Breast epithelium (tissue), 4 donors: ENCODE measurements at places on chromosomes 3 and 15. TPM values are rescaled to one million over a fixed set of nuclear protein-coding genes. Genes with fewer than 3 reads are reported as not detected.

DNA sequence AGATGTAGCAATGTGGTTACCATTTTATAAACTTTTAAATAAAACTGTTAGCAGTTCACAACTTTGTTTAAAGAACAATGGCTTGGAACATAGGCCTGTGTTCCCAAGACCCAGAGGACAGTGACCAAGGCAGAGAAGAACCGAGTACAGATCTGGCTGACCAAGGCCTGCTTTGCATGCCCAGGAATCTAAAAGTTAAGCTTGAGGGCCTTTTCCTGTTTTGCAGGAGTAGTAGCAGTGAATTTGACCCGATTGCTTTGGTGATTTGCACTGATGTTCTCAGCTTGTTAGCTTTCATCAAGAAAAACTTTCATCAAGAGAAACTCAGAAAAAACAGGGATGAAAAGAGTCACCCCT is 9.9 kb downstream of the FILIP1L start:
- no peak for DNase-seq

- DNase-seq, result no peak
These were observed 726.5 kb upstream of the NECTIN3 start for GRCh38 chr3:110344897-110345767.

DNA sequence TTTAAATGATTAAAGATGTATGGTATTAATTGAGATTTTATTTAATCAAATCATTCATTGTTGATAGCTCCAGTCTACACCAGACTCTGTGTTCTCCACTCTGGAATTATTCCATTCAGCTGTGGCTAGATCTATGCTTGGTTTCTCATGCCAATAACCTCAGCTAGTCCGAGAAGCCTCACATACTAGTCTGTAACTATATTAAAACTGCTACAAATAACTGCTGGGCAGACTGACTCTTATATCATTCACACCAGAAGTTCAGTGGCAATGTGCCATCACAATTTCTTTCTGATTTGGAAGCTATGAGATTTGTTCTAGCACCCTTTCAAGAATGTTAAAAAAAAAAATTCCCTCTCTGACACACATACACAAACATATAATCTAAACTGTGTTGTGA is 947.3 kb downstream of the ROBO1 start:
- no peak for DNase-seq

- DNase-seq, result no peak
These were observed 127.4 kb downstream of the B3GALNT1 start for GRCh38 chr3:160977773-160978172.

GRCh38 chr3:11603628-11604027 is 40.1 kb downstream of the VGLL4 start:
- DNase-seq, result no peak

- no peak for DNase-seq
These were observed 32.3 kb upstream of the AMOTL2 start for GRCh38 chr3:134406331-134407238.

DNA sequence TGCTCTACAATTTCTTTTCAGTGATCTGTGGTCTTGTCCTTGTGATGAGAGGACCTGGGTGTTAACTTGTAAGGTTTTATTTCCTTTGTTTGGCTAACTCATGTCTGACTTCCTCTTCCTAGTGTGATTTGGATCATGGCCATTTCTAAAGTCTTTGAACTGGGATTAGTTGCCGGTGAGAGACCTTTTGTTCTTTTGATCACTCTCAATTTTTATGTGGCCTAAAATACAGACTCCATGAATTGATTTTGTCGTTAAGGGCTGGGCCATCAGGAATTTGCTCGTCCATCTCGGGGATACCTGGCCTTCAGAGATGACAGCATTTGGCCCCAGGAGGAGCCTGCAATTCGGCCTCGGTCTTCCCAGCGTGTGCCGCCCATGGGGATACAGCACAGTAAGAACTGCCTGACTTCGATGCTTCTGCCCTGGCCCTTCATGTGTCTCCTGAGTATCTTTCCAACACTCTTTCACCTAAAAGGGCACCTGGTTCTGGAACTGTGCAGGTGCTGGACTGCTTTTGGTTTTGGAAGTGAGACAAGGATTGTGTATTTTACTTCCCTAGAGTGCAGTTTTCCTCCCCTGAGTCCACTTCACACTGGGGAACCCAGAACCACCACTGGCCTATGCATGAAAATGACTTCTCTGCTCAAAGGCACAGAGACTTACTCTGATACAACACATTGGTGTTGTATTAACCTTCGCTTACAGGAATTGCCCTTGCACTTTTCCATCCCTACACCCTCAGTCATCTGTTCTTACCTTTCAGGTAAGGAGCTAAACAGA is 13.1 kb upstream of the LRRC2 start:
- DNase-seq, result no peak

DNA sequence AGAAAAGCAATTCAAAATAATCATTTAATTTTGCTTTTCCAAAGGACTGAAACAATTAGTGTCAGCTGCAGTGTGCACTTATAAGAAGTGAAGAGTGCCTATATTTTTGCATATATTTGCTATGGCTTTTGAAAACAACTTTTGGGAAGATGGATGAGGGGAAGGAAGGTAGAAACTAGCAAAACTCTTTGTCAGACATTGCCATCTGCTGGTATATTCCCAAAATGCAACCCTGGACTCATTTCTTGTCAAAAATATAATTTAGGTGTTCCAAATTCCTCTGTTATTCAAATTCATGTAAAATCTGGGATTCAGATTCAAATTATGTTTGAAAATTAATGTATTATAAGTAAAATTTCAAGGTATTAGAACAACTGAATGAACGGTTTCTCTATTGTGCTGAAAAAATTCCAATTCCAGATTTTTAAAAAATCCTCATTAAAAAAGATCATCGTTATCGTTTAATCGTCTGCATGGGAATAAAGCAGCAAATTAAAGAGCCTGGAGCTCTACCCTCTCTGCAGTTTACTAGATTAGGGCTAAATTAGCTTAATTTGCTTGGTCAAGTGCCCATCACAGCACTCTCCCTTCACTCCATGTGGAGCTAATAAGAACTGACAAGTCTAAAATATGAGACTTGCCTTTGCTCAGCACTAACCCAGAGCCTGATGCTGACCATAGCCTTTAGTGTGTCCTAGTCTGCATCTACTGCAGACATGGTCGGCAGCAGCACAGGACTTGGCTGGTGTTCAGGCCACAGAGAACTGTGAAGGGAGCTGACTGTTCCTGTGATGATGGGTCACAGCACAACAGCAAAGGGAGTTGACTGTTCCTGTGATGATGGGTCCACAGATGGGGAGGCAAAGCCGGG is 67.9 kb upstream of the MITF start:
- DNase-seq, result no peak

DNA sequence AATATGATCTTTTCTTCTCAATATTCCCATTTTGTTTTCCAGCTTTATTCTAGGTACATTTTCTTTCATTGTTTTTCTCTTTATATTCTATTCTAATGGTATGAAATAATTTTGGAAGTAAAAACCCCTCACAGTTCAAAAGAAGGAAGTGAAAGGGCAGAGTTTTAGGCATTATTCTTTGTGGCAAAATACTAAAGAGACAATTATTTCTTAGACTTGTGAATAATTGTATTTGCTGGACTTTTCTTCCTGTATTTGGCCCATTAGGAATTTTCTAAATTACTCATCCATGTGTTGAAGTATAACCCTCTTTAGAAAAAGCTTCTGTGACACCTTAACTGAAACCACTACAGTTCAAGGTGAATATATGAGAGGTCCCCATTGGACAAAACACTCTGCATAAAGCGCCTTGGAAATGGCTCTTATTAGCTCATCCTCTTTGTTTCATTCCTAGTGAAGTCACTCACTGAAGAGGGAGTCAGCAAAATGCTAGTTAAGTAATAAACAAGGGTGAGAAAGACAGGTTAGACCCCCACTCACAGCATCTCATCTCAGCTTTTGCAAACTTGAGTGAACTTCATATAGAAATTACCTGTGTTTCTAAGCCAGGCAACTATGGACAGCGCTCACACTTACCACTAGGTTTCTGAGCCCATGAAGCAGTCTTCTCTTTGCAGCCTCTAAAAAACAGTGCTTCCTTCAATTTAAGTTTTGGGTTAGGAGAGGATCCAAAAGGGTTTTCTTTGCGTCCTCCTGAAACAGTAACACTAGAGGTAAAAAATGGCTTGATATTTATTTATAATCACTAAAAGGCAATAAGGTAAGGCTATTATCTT is 327.5 kb downstream of the ARPP21 start:
- DNase-seq, result no peak

The POPDC2 gene
- total RNA-seq, result 1.1 TPM

DNA sequence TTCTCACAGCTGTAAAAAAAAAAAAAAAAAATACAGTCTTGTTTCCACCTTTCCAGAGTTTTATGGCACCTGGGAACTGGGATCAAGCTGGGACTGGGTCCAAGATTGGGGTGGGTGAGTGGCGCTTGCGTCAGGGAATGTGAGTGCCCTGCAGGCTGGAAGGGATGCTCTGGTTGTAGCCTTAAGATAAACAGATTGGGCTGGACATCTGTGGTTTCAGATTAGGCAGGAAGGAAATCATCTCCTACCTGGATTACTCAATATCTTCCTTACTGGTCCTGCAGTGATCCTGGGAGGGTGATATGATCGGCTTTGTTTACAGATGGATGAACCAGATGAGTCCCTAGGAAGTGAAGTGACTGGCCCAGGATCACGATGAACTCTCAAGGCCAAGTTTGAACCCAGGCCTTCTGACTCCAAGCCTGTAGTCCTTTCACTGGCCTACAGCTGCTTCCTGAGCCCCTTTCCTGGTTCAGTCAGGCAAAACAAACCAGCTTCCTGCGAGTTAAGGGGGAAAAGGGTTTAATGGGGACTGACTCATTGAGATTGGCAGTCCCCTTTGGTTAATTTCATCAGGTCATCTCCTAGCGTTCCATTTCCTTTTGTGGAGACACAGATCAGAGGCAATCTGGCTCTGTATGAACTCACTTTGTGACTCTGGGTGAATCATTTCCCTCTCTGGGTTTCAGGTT is 179.8 kb downstream of the THSD4 start:
- DNase-seq, result no peak

DNA sequence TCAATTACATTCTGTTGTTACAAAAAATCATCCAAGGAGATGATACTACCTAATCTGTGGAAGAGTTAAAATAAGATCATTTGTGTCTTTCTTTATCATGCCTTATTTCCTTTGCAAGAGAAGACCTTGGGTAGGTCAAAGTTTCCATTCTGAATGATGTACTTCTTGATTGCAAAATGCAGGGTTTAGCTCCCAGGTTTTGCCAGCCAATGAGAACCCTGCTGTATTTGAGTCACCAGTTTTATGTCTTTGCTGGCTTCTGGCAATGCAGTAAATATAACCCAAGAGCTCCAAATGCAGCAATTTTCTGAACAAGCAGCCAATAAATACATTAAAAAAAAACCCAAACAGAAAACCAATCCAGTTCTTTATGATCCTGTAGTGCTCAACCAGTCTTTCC is 204.9 kb downstream of the CADPS start:
- no peak for DNase-seq

The TNFAIP8L3 gene
- 2.5 TPM for total RNA-seq

The ARRDC4 gene
- 20.0 TPM for total RNA-seq

GRCh38 chr3:106140431-106140830 is 271.6 kb upstream of the CBLB start:
- DNase-seq, result no peak

The FBXW12 gene
- 0.66 TPM for total RNA-seq

- DNase-seq, result no peak
These were observed 37.6 kb upstream of the SLC22A13 start for GRCh38 chr3:38227989-38228388.

DNA sequence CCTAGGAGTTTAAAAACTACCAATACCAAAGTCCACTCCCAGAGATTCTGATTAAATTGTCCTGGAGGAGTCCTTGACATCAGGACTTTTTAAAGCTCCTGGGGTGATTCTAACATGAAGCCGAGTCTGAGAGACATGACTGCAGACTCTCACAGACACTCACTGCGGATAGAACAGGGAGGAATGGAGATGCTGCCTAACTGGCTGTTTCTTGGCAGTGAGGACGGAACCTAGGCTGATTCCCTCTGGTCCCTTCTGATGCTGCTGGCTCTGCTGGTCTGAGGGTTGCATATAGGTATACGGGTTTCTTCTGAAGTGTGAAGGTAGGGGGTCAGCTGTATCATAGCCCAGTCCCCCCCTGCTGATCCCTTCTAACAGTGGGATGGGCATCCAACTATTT is 1.3 kb upstream of the HRG start:
- DNase-seq, result no peak

- DNase-seq, result no peak
These were observed 32.5 kb upstream of the THSD4 start for GRCh38 chr15:71082803-71083202.

- no peak for DNase-seq
These were observed 43.5 kb upstream of the SLC6A11 start for GRCh38 chr3:10772271-10773161.

GRCh38 chr3:108053067-108053466 is 37.8 kb downstream of the CD47 start:
- DNase-seq, result peak; percentile 61

DNA sequence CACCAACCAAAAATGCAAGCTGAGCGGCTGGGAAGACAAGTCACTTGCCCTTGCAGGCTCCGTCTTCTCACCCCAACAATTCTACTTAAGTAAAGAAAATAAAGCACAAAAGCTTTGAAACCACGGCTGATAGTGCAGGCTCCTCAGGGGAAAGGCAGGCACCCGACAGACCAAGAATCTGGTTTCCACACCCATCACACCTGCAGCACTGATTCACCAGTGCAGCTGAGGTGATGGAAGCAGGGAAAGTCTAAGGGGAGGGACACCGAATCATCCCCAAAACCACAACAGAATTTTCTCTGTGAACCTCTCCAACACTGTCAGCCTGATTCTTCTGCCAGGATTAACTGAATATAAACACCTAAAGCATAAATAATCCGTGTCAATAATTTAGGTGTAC is 62.0 kb upstream of the NSMCE3 start:
- DNase-seq, result no peak

GRCh38 chr3:172562871-172563865 is 39.9 kb upstream of the TNFSF10 start:
- no peak for DNase-seq

DNA sequence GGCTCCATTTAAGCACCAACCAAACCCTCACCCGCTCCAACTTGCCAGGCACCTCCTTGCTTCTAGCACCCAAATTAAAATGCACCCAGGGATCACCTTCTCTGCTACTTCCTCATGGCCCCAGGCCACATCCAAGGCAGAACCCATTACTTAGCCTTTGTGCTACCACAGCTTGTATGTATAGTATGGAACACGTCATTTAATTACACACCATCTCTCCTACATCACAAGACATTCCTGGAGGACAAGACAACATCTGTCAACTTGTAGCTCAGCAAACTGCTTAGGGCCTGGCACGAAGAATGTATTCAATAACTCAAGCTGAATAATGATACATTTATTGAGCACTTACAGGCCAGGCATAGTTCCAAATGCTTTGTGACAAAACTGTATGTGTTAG is 23.3 kb downstream of the ZDHHC3 start:
- no peak for DNase-seq

GRCh38 chr15:68699881-68700454 is 120.7 kb downstream of the ANP32A start:
- no peak for DNase-seq

GRCh38 chr3:100042166-100042981 is 71.9 kb downstream of the FILIP1L start:
- DNase-seq, result no peak
